OCI-LY7 (cell line): ENCODE measurements at places on chromosomes 6 and 20.

- no peak for DNase-seq
Measured at GRCh38 chr6:46632053-46632452, 20.6 kb downstream of the CYP39A1 start.

GRCh38 chr6:133300896-133301295, 59.7 kb downstream of the EYA4 start:
- no peak for DNase-seq

DNA sequence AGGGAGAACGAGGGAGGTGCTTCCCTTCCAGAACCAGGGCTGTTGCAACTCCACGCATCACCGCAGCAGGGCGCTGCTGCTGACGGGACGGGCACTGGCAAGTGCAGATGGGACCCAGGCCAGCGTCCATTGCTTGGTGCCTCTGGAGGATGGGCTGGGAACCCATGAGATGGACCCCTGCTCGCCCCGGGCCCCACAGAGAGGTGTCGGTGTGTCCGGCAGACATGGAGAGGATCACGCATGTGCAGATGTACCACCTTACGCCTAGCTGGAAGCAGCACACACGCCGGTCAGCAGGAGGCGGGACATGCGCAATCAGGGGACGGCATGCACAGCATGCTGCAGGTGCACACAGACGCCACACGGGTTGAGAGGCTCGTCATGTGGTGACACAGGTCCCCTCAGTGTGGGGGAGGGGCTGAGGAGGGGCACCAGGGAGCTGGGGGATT, 5.7 kb downstream of the CABLES2 start:
- DNase-seq: no peak

GRCh38 chr6:111601886-111602285, 3.8 kb downstream of the TRAF3IP2 start:
- DNase-seq: no peak

- DNase-seq: peak; percentile 71
Measured at GRCh38 chr6:30684386-30685156, 1.9 kb downstream of the PPP1R18 start.

- peak; percentile 38 for DNase-seq
Measured at GRCh38 chr6:70310063-70310694, 7.3 kb upstream of the COL9A1 start.

DNA sequence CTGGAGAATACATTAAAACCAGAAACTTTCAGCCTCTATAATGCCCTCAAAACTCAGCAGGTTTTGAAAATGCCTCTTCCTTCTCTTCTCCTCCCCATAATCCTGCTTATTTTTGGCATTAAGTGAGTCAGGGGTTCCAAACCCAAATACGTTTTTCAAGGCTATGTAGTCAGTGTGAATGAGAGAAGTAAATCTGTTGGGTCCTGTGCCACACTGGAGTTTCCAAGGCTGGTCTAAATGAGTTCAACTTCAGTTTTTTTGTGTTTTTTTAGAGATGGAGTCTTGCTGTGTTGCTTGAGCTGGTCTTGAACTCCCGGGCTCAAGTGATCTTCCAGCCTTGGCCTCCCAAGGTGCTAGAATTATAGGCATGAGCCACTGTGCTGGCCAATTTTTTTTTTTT, 20.9 kb downstream of the PTPRA start:
- no peak for DNase-seq

DNA sequence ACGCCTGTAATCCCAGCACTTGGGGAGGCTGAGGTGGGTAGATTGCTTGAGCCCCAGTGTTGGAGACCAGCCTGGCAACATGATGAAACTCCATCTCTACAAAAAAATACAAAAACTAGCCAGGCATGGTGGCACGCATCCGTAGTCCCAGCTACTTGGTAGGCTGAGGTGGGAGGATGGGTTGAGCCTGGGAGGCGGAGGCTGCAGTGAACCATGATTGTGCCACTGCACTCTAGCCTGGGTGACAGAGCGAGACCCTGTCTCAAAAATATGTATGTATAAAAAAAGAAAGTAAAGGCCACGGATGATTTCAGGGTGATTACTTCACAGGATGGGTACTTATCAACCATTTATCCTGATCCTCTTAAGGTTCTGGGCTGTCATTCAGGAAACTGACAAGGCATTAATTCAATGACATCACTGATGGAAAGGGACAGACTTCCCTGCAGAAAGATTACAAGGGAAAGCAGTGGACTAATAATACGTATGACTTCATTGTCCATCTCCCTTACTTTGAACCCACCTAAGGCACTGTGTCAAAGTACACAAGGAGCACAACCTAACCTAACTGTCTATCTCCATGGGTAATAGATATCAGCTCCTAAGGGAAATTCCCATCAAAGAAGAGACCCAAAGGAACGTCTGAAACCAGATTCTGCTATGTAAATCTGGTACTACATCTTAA, 61.2 kb downstream of the ZMYND8 start:
- no peak for DNase-seq

GRCh38 chr6:100346203-100346602, 118.5 kb downstream of the SIM1 start:
- no peak for DNase-seq

DNA sequence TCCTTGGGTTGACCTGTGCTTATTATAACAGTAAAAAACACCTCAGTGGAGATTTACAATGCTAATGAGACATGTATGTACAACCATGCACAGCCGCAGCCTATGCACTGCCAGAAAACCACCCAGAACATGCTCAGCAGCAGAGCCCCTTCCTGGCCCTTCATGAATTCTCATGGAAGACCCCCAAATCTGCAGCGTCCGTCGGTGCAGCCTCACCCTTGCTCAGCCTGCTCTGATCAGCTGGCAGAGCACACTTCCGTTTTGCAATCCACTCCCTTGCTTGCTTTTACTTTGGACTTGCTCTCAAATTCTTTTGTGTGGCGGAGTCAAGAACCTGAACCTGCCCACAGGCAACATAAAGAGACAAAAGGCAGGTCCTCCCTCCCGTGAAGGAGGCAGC, 378.2 kb upstream of the SULF2 start:
- DNase-seq: no peak

- DNase-seq: peak; percentile 63
Measured at GRCh38 chr6:29631860-29632731, 887 bp downstream of the GABBR1 start.

GRCh38 chr6:152184573-152184916, 377.1 kb downstream of the ESR1 start:
- no peak for DNase-seq

DNA sequence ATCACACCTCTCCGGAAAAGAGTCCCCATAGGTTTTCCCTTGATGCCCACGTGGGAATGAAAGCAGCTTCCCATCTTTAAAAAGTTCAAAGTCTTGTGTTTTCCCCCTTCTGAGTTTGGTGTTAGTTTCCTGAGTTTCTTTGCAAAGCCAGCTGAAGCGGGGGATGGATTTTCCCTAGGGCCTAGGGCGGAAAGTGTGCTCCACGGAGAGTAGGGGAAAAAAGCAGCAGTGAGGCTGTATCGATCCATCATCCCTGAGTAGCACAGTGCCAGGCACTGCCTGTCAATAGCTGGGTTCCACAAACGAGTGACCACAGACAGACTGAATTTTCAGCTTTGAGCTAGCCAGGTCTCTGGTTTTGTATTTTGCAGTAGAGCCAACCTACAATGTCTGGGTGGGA, 1.3 kb downstream of the DAAM2 start:
- DNase-seq: no peak

DNA sequence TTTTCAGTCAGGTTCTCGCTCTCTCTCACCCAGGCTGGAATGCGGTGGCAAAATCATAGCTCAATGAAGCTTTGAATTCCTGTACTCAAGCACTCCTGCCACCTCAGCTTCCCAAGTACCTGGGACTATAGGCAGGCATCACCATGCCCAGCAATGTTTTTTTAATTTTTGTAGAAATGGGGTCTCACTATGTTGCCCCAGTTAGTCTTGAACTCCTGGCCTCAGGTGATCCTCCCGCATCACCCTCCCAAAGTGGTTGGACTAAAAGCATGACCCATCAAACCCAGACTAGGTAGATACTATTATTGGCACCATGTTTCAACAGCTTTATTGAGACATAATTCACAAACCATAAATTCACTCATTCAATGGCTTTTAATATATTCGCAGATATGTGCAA, 72.7 kb upstream of the RUNX2 start:
- DNase-seq: no peak
